ENCODE measurements at places on chromosomes 5 and 9. TPM values are rescaled to one million over a fixed set of nuclear protein-coding genes. Genes with fewer than 3 reads are reported as not detected.

The FGFR4 gene
- total RNA-seq, result 60.8 TPM

The GTF2H2 gene
- total RNA-seq, result 9.4 TPM

The KCNV2 gene
- total RNA-seq, result not detected

The RICTOR gene
- 41.2 TPM for total RNA-seq

The KIAA1191 gene
- 90.9 TPM for total RNA-seq

The RANBP17 gene
- 34.5 TPM for total RNA-seq

The CLIC3 gene
- 120 TPM for total RNA-seq

- H3K4me3 ChIP-seq, result no peak overlapping the region
- H3K27ac ChIP-seq, result no peak overlapping the region
- no peaks in the 10 kb centered on the region for H3K27me3 ChIP-seq
- H3K36me3 ChIP-seq, result no peaks in the 10 kb centered on the region
- DNase-seq, result no peak
These were observed 356.5 kb downstream of the PRELID2 start for GRCh38 chr5:145478651-145479050.

DNA sequence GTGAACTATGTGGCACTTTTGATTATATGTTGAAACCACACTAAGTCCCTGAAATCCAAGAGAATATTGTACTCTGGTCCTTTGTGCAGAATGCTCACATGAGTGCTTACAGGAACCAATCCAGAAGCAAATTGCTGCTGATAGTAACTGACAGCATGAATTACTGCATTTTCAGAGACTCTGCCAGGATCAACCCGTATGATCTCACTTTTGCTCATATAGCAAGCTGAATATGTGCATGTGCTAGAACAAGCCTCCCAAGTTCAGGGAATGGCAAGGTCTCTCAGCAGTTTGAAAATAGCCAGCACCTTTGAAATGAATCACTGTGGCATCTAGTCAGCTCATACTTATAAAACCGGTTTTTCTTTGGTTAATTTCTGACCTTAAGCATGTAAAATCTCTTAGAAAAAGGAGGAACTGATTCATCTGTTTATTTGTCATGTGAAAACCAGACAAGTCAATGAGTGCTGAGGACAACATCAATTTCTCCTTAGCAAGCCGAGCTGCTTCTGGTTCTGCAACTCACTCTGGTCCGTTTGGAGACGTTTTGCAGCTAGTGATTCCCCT lies 215.7 kb upstream of the ELL2 start:
- no peak overlapping the region for H3K27ac ChIP-seq
- H3K4me1 ChIP-seq, result no peaks in the 10 kb centered on the region
- no peaks in the 10 kb centered on the region for H3K27me3 ChIP-seq
- no peak overlapping the region for H3K4me3 ChIP-seq
- H3K36me3 ChIP-seq, result no peaks in the 10 kb centered on the region

DNA sequence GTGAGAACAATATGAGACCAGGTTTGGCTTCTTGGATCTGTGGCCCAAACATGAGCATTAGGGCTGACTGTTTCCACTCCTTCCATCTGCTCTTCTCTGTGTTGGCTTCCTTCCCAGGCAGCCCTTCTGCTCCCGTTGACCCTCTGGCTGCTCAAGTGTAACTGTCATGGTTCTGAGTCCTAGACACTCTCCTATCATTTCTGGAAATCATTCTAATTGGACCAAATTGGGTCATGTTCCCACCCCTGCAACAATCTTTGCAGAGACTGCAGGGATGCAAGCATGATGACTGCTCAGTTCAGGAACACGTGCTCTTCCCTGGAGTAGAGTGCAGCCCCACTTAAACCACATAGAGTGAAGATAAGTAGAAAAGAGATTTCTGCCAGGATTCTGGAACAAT lies 741.4 kb downstream of the TAF11L14 start:
- no peaks in the 10 kb centered on the region for H3K4me1 ChIP-seq
- no peak for DNase-seq
- H3K4me3 ChIP-seq, result no peak overlapping the region
- H3K36me3 ChIP-seq, result no peaks in the 10 kb centered on the region
- no peaks in the 10 kb centered on the region for H3K27me3 ChIP-seq

DNA sequence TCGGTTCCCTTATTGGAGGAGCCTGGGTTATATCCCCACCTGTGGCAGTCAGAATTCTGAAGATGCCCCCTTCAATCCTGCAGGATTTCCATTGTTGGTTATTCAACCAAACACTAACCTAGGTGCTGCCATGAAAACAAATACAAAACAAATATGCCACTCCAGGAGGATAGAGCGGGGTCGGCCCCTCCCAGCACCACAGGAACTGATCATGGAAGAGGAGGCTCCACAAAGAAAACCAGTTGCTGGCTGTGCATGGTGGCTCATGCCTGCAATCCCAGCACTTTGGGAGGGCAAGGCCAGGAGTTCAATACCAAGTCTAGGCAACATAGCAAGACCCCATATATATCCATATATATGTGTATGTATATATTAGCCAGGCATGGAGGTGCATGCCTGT lies 13.2 kb upstream of the ADGRD2 start:
- no peak overlapping the region for H3K4me3 ChIP-seq
- H3K4me1 ChIP-seq, result no peaks in the 10 kb centered on the region
- no peaks in the 10 kb centered on the region for H3K36me3 ChIP-seq
- no peaks in the 10 kb centered on the region for H3K27me3 ChIP-seq
- no peak for DNase-seq
- no peak overlapping the region for H3K27ac ChIP-seq

All from tibial nerve (tissue), 4 donors.